Stimulated activated CD8-positive, alpha-beta memory T cell treated with anti-CD3 and anti-CD28 coated beads, Interleukin-15, amount 100 ng/mL, for 4 hours (primary cell): ENCODE measurements at places on chromosomes 1 and 21.

GRCh38 chr1:192566657-192567056 is 8.9 kb upstream of the RGS1 start:
- no peak for DNase-seq

- DNase-seq: no peak
These were observed 74.0 kb downstream of the NUF2 start for GRCh38 chr1:163395790-163396189.

- no peak for DNase-seq
These were observed 58.5 kb downstream of the LPAR3 start for GRCh38 chr1:84834419-84835064.

GRCh38 chr1:183670169-183670568 is 17.1 kb upstream of the APOBEC4 start:
- no peak for DNase-seq

DNA sequence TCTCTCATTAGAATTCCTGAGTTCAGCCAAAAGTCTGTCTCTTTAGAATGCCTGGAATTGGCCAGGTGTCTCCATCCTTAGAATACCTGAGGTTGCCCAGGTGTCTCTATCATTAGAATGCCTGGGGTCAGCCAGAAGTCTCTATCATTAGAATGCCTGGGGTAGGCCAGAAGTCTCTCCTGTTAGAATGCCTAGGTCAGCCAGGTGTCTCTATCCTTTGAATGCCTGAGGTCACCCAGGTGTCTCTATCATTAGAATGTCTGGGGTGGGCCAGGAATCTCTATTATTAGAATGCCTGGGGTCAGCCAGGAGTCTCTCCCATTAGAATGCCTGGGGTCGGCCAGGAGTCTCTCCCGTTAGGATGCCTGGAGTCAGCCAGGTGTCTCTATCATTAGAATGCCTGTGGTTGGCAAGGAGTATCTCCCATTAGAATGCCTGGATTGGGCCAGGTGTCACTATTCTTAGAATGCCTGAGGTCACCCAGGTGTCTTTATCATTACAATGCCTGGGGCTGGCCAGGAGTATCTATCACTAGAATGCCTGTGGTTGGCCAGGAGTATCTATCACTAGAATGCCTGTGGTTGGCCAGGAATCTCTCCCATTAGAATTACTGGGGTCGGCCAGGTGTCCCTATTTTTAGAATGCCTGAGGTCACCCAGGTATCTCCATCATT is 43.0 kb downstream of the RNF187 start:
- DNase-seq: no peak

- no peak for DNase-seq
These were observed 32.8 kb upstream of the IFNAR2 start for GRCh38 chr21:33196941-33197374.

GRCh38 chr1:150820730-150821512 is 12.9 kb upstream of the CTSK start:
- no peak for DNase-seq

- no peak for DNase-seq
These were observed 20.2 kb downstream of the DPT start for GRCh38 chr1:168708698-168709404.

- no peak for DNase-seq
These were observed 36.2 kb downstream of the CELF3 start for GRCh38 chr1:151680391-151680790.

DNA sequence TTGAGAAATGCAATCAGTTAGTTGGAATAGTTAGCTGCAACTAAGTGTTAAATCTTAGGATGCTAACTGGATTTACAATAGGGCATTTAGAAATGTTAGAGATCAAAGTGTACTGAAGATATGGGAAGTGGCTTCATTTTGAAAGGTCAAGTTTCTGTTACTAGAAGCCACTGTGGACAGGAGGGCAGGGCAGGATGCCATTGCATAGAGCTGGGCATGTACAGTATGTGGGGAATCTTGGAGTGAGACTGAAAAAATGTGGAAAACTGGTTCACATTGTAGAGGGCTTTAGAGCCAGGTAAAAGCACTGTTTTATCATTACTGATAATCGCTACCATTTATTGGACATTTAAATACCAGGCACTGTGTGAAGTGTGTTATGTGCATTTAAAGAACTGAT is 31.0 kb downstream of the ARID1A start:
- DNase-seq: no peak

- no peak for DNase-seq
These were observed 38.2 kb downstream of the ARHGEF11 start for GRCh38 chr1:157007306-157007705.

GRCh38 chr1:209900734-209901133 is 37.3 kb upstream of the SYT14 start:
- no peak for DNase-seq

GRCh38 chr1:43267291-43267805 is 2.4 kb upstream of the TMEM125 start:
- no peak for DNase-seq

DNA sequence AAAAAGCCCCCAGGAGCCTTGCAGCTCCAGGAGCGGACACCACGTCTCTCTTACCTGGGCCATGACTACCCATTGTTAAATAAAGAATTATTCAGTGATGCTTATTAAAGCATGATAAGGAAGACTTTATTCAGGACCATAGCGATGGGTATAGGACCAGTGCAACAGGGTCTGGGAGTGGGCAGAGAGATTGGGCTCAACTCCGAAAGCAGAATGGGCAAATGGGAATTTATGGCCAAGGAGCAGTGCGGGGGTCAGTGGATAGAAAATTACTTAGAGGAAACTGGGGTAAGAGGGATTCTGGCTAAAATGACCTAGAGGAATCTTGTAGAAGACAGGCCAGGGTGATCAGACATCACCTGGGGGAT is 580 bp upstream of the ATP5PO start:
- no peak for DNase-seq

DNA sequence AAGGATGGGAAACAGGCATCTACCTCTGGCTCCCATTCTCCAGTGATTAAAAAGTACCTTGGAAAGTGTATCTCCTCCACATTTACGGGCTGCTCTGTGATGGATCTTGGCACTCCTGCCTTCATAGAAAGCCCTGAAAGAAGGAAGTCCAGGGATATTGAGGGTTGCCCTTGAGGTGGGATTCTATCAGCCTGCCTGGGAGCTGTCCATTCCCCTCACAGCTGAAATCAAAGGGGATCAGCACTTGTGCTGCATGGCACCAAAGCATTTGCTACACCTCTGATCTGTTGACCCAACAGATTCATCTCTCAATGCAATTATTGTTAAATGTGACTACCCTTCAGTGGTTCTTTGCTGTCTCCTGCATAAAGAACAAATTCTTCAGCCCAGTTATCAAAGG is 442.0 kb upstream of the RUNX1 start:
- DNase-seq: no peak

DNA sequence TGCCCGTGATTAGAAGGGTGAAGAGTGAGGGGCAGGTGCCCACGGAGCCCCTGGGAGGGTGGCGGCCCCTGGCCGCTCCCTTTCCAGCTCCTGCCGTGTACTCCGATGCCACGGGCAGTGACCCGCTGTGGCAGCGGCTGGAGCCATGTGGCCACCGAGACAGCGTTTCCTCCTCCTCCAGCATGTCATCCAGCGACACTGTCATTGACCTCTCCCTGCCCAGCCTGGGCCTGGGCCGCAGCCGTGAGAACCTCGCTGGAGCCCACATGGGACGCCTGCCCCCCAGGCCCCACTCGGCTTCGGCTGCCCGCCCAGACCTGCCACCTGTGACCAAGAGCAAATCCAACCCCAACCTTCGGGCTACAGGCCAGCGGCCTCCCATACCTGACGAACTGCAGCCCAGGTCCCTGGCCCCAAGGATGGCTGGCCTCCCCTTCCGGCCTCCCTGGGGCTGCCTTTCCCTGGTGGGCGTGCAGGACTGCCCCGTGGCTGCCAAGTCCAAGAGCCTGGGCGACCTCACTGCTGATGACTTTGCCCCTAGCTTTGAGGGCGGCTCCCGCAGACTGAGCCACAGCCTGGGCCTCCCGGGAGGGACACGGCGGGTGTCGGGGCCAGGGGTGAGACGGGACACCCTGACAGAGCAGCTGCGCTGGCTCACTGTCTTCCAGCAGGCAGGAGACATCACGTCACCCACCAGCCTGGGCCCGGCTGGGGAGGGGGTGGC is 22.0 kb downstream of the PANK4 start:
- DNase-seq: no peak

DNA sequence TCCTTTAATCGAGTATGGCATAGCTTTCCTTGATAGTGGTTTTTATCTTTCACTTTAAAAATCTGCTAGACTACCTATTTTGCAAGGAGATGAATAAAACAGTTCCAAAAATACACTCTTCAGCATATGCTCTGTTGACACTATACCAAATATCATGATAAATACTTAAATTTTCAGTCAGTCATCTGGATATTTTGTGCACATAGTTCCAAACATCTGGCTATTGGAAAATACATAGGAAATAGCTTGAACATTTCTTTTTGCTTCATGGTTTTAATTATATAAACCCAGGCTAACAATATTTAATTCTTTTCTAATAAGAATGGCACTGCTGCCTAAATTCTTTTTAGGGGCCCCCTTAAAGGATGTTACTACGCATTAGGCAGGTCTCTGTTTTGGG is 342.1 kb downstream of the NEGR1 start:
- DNase-seq: no peak

- DNase-seq: no peak
These were observed 19.7 kb upstream of the DYNLT5 start for GRCh38 chr1:66732407-66733166.

DNA sequence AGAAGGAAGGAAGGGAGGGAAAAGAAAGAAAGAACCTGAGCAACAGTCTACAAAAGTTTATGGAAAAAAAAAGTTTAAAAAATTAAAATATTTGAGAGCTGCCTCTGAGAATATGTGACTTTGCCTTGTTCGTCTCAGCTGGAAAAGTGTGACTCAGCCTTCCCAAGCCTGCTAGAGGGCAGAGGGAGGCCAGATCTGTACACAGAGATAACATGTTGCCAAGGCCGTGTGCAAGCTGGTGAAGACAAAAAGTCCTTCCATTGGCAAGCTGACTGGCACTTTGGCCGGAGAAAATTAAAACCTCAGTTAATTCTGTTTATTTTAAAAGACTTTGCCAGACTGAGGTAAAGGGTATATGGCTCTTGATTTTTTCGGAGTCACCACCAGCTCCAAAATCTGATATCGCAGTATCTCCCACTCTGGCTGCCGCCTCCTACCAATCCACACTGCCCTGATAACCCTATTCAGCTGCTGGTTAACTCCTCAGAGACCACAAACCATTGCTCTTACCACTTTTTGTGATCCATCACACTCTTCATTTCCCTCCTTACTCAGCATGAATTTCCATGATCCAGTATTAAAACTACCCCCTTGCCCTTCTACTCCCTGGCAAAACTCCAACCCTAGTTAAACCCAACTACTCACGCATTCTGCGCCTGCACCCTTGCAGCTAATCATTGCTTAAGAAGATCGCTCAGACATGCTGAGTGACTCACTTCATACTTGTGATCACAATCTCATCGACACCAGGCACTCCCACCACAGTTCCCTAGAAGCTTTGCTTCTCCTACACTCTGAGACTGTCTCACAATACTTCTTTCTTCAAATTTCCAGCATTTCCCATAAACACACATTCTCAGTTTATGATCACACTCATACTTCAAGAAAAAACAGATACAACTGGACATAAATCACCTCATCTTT is 5.7 kb upstream of the PPP1R15B start:
- no peak for DNase-seq

- peak; percentile 10 for DNase-seq
These were observed 2.7 kb upstream of the MYOC start for GRCh38 chr1:171654942-171655745.

GRCh38 chr1:27102707-27103468 is 52.0 kb downstream of the SLC9A1 start:
- peak; percentile 45 for DNase-seq

DNA sequence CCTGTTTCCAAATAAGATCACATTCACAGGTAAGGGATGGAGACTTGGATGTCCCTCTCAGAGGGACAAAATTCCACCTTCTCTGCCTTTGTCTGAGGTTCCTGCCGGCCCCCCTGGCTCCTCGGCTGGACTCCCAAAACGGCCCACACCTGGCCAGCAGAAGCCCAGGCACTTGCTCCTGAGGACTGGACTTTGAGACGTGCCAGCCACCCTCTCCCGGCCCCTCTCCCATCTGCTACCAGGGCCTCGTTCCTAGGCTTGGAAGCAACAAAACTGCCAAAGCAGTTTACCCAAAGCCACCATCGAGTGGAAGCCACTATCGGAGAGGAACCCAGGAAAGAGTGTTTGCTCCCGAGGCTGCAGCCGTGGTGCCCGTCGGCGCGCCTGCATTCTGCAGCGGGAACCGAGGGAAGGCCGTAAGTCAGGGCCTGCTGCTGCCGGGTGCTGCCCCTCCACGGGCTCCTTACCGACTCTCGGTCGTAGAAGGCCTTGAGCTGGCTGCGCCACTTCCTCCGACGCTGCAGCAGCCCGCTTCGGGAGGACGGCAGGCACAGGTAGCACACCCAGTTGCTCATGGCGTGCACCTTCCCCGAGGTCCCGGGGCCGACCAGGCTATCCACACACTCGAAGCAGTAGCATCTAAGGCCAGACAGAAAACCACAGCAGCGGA is 3.5 kb downstream of the DNMT3L start:
- no peak for DNase-seq

GRCh38 chr1:117070124-117070523 is 10.0 kb downstream of the TTF2 start:
- DNase-seq: no peak

GRCh38 chr1:205075642-205076155 is 8.6 kb downstream of the TMEM81 start:
- DNase-seq: no peak

- no peak for DNase-seq
These were observed 10.9 kb upstream of the KIF26B start for GRCh38 chr1:245143849-245144248.

DNA sequence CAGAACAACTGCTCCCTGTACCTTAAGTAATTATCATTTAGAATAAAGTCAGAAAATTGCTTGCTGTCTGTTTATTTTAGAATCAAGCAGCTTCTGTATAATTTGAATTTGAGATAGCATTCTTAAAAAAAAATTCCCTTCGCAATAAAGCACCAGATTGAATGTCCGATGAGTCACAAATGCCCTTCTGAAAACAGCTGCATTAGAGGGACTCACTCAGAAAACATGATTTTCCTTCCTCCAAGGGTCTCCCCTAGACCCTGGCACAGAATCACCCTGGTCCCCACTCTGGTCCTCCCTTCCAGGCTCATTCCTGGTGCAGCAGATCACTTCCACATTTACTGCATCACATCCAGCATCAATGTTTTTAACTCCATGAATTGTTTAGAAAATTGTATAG is 471.1 kb upstream of the VAMP3 start:
- no peak for DNase-seq

GRCh38 chr1:7671676-7672075 is 99.4 kb upstream of the VAMP3 start:
- DNase-seq: no peak

DNA sequence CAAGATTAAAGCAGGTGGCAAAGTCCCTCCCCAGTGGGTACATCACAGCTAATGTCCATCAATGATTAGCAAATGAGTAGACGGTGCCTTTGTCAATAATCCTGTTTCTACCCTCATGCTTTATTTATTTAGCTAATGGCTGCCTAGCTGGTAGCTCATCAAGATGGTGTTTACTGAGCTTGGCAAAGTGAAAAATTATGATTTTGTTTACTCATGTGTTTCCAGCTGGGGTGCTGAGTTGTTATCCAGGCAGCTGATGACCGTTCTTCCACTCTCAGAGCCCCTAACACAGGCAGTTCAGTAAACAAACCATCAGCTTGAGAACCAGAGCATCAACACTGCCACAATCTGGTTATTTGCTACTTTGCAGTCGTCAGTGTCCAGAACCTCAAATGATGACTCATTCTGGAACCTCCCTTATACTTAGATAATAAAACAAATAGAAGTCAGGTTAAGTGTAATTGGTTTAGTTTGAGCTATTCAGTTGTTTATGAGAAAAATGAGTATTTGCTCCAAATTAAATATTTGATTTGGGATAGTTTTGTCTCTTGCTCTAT is 163.9 kb downstream of the ST6GALNAC5 start:
- no peak for DNase-seq

GRCh38 chr1:212290608-212291007 is 5.4 kb downstream of the PPP2R5A start:
- no peak for DNase-seq
